ENCODE measurements at places on chromosomes 16 and 17. TPM values are rescaled to one million over a fixed set of nuclear protein-coding genes. Genes with fewer than 3 reads are reported as not detected.

Gene KIF19
- 1.3 TPM for total RNA-seq

Gene WNT9B
- 5.4 TPM for total RNA-seq

Gene NAGLU
- total RNA-seq = 19.8 TPM

Gene HOXB1
- total RNA-seq = not detected

Gene DHX58
- total RNA-seq = 8.2 TPM

Gene TBC1D16
- total RNA-seq = 18.6 TPM

Gene MYH3
- total RNA-seq = 6.5 TPM

Gene NUDT7
- total RNA-seq = 14.0 TPM

Gene CXCL16
- 12.5 TPM for total RNA-seq

Gene SDK2
- 6.8 TPM for total RNA-seq

Gene RGS11
- 0.73 TPM for total RNA-seq

Gene CD19
- total RNA-seq = 0.47 TPM

Gene EFCAB13
- total RNA-seq = 2.8 TPM

Gene CNTNAP4
- total RNA-seq = not detected

Gene CCL1
- total RNA-seq = not detected

Gene ERN2
- 0.60 TPM for total RNA-seq
